ENCODE measurements at places on chromosomes 3 and 15. TPM values are rescaled to one million over a fixed set of nuclear protein-coding genes. Genes with fewer than 3 reads are reported as not detected.

HHLA2 gene
- total RNA-seq: not detected

SLC28A2 gene
- total RNA-seq: not detected

GTPBP8 gene
- total RNA-seq: 19.7 TPM

SH3GL3 gene
- not detected for total RNA-seq

TRIM42 gene
- total RNA-seq: not detected

DNA sequence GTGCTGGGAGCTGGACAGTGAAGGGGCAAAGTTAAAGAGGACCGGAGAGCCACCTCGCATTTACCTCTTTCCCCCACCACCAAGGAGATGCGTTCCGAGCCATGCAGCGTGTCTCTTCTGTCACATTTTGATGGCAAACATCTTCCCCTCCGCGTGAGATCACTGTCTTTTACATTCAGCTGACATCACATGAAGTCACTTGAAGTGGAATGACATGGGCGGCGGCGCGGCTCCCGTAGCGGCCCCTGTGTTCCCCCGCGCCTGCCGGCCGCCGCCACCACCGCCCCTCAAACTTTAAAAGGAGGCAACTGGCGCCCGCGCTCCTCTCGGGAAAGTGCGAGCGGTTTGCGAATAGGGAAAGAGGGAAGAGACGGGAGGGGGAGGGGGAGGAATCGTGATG is at the start of gene FEZF2:
Gene FEZF2 (minus strand): TSS at position 336 of the 400 bp plus-strand sequence. CDS start 682 bp downstream, outside the sequence.
- DNase-seq: no peak

- no peak for DNase-seq
Observed at GRCh38 chr15:94621736-94622135, 390.4 kb downstream of the MCTP2 start.

- DNase-seq: no peak
Observed at GRCh38 chr3:39136533-39137434, 16.6 kb downstream of the CSRNP1 start.

DNA sequence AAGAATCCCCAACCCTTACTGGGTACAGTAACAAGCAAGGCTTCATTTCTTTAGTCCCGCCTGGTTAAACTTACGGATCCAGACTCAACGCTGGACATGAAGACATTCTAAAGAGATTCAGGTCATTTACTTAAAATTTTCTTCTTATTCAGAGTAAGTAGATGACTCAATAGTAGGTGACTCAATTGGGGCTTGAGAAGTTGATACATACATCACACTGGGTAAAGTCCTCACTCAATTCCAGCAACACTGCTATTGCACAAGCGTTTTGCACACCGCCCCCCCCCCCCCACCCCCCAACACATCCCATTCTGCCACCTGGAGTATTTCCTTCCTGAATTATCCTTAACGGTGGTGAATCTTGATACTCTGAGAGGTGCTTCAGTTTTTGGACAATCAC is 610.0 kb downstream of the FOXP1 start:
- no peak for DNase-seq

DNA sequence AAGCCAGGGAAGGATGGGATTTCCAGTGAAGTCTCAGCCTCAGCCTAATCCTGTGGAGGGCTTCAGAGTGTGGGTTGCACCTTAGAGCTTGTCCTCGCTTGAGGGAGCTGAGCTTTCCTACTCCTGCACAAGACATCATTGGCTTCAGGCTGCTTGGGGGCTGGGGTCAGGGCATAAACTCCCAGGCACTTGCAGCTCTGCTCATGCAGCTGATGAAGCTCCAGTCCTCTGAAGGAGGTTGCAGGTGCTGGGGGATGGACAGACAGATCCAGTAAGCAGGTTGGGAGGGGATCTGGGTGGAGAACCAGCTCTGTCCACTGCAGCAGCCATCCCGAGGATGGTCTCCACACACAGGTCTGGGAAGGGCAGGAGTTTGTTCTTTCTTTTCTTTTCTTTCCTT is 19.4 kb upstream of the POLG start:
- no peak for DNase-seq

DNA sequence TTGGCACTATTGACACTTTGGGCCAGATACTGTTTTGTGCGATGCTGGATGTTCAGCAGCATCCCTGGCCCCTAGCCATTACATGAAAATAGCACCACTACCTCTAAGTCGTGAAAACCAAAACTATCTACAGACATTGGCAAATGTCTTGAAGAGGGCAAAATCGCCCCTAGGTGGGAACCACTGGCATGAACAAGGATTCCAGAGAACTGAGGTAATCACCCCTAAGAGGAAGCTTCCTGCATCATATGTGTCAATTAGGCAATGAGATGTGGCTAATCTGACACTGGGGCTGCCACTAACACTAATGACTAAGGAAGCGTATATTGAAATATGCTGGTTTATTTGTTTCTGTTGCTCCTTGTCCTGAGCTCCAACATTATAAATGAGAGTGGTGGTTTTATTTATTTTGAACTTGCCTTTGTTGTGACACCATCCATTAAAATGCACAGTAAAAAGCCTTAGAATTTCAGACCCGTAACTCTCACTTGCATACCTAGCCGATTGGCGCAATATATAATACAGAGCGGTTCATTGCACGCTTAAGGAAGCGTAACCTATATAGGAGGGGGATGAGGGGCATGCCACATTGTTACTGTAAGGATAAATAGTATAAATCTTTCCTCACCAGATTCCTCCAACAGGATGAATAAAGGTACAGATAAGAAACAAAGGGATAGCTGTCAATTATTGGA is 299.8 kb upstream of the CNTN4 start:
- DNase-seq: no peak

- DNase-seq: no peak
Observed at GRCh38 chr3:100941041-100941440, 52.2 kb downstream of the ABI3BP start.

DNA sequence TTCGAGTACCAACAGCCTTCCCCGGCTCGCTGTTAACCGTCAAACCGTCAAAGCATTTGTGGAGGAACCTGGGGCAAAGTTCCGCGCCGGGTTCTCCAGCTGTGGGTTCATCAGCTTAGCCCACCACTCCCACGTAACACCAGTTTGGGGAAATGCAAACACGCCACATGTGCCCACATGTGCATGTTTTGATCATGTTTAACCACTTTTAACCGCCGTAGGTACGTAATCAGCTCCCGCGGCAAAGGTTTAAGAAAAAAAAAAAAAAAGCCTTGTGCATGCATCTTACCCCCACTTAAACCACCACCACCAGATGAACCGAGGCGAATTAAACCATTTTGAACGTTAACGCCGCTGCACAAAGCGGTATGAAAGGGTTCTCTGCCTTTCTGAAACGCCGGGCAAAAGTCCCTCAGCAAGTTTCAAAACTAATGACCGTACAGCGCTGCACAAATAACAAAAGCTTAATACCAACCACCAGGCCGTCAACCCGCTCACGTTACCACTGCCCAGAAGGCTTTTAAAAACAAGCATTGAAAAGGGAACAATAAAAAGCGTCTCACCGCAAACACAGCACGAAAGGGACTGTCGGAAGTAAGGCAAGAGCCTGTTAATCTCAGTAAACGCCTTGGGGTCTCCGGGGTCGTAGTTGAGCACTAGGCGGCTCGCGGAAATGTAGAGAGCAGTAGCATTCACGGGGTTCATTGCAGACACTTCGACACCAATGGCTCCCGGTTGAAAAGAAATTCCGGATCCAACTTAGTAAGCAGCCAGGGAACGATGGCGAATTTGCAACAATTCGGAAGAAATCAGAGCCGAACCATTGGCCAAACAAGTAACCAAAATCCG is 1.5 kb downstream of the MSL2 start:
- DNase-seq: no peak

GRCh38 chr3:123084738-123085237 is 18.0 kb downstream of the PDIA5 start:
- DNase-seq: no peak

DNA sequence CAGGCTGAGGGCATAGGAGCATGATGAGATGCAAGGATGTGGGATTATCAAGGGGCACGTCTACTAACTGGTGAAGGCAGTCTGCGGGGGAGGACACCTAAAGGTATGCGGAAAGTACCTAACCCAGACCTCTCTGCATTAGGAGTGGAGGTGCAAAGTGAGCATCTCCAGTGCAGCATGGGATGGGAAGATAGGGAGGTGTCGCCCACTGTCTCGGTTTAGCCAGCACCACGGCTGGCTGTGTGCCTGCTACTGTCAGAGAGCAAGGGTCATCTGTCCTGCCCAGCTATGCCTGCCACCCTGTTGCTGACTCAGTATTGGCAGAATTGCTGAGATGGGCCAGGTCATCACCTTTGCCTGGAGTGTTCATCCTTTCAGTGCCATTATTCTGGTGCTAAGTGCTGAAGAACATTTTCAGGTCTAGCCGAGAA is 40.1 kb downstream of the OXNAD1 start:
- DNase-seq: no peak

Measured in heart right ventricle (tissue), 16 donors.